ENCODE measurements at places on chromosomes 1 and 21.

DNA sequence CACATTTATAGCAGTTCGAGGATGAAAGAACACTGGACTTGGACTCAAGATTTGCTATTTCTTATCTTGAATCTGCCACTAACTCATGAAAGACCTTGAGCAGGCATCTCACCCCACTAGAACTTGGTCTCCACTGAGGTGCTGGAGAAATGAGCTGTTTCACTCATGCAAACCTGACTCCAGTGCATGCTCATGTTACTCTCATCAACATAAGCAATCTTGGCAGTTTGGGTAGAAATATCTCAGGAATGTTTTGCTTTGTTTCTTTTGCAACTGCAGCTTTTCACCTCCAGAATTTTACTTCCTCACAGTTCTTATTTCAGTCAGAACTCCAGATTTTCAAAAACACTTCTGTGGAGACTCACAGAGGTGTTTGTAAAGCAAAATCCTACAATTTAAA is 46.2 kb upstream of the DAB1 start:
- no peak for DNase-seq

DNA sequence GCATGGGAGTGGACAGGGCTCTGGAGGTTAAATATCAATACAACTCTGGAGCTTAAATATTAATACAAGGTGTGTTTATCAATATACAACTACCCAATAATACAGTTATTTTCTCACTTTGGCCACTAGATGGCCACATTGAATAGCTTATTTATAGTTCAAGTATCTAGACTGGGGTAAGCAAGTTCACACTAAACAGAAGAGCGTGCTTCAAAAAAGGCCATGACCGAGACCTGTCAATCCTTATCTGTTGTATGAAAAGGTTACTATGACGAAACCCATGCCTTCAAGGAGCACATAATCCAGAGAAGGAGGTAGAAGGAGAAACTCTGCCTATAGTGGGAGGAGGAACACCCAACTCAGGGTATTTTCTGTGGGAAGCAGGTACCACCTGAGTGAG is 29.1 kb downstream of the CHML start:
- DNase-seq, result no peak

DNA sequence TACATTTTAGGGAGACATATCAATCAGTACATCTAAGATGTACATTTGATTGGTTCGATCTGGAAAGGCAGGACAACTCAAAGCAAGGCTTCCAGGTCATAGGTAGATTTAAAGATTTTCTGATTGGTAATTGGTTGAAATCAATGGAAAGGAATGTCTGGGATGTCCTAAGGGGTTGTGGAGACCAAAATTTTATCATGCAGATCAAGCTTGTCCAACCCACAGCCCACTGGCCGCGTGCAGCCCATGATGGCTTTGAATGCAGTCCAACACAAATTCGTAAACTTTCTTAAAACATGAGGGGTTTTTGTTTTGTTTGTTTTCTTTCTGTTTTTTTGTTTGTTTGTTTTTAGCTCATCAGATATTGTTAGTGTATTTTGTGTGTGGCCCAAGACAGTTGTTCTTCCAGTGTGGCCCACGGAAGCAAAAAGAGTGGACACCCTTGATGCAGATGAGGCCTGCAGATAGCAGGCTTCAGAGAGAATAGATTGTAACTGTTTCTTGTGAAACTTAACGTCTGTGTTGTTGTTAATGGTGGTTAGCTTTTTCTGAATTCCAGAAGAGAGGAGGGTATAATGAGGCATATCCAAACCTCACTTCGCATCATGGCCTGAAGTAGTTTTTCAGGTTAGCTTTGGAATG is 3.1 kb downstream of the IFNAR1 start:
- DNase-seq, result no peak

- no peak for DNase-seq
Measured at GRCh38 chr1:205229916-205230700, 2.4 kb downstream of the TMCC2 start.

DNA sequence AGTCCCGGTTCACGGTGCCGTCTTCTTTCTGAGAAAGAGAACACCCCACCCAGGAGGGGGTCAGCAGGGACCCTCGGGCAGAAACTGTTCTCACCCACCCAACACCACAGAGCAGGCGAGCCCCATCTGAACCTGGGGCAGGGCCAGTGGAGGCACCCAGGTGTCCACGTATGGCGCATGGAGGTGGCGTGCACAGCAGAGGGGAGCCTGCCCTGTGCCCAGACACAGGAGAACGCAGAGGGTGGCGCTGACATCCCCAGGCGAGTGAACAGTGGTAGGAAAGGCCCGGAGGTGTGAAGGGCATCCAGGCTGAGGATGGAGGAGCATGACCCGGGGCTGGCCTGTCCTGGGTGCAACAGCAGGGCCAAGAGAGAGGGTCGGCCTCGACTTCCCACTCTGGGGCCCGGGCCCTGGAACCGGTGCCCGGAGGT is 91.1 kb downstream of the STUM start:
- DNase-seq, result no peak

GRCh38 chr1:229986737-229987337 is 80.2 kb upstream of the GALNT2 start:
- no peak for DNase-seq
